ENCODE measurements at places on chromosomes 11 and 22.

DNA sequence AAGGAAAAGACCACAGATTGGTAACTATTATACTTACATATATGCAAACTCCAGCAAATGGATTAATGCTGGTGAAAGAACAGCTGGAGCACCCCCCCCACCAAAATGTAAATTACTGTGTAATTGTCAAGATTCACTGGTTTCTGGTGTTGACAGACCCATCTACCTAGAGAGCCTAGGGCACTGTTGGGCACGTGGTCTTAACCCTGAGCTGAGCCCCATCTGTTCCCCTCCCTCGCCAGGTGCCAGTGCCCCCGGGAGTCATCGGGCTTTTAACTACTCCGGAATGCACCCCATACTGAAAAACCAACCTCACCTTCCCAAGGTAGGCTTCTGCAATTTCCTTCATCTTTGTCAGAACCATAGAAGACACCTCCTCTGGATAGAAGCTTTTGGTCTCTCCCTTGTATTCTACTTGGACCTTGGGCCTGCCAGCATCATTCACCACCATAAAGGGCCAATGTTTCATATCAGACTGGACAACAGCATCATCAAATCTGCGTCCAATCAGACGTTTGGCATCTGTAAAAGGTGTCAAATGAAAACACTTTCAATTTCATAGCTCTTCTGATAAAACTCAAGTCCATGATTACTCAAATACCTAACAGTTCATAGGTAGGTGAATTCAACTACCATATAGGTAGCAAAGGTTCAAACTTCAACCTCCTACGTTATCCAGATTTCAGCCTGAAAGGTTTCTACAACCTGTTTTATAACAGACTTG is 1.5 kb downstream of the HSPA8 start:
- no peak for DNase-seq

DNA sequence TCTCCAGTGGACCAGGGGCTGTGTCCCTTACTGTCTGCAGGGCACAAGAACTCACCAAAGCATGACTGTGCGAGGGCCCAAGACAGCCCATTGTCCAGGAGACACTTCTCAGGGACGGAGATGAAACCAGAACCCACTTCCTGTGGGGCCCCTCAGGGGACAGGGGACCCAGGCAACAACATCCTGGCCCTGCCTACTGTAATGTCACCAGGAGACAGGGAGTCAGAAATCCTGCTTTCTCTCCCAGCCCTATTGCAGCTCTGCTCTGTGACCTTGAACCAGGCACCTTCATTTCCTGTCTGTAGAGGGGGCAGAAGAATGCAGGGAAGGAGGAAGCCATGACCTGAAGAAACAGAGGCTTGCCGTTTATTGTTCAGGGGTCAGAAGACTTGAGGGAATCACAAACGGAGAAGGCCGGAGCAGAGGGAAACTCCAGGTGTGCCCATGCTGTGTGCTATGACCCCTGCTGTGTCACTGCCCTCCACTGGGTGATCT is 98.0 kb downstream of the NAT10 start:
- DNase-seq, result no peak

DNA sequence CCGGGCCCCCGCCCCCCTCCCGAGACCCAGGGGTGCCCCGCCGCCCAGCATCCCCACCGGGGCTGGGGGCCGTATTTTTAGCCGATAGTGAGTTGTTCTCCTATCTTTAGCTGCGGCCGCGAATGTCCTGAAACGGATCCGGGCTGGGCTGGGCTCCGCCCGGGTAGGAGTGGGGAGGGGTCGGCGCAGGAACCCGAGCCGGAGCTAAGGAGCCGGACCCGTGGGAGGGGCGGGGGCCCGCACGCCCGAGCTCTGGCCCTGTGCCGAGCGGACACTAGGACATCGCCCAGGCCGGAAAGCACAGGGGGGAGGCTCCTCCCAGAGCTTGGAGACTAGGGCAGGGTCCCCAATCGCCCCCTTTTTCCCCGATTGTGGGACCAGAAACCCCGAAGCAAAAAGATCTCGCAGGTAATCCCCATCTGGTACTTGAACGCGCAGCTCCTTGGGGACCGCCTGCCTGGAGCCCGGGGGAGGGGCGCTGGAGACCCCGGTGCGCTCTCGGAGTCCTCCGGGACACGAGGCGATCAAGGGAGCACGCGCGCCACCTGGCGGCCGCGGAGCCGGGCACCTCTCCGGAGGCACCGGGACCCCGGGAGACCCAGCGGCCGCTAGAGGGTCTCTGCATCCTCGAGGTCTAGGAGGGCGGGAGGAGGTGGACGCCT is 669 bp downstream of the CDC42EP2 start:
- DNase-seq, result peak; percentile 62

GRCh38 chr11:10308201-10308954 is 3.5 kb downstream of the ADM start:
- DNase-seq, result no peak

- no peak for DNase-seq
Observed at GRCh38 chr11:19117760-19118097, 761 bp downstream of the ZDHHC13 start.

DNA sequence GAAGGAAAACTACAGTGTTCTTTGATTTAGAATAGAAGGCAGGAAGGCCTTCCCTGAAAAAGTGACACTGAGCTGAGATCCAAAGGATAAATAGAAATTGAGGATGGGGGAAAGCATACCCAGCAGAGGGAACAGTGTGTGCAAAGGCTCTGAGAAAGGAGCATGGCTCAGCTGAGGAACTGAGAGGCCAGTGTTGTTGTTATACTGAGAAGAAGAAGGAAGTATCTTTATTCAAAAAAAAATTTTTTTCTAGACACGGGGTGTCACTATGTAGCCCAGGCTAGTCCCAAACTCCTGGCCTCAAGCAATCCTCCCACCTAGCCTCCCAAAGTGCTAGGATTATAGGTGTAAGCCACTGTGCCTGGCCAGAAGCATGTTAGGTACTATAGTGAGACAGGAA is 3.5 kb upstream of the PIK3C2A start:
- DNase-seq, result no peak

GRCh38 chr11:69121021-69121420 is 34.7 kb upstream of the SMIM38 start:
- no peak for DNase-seq

DNA sequence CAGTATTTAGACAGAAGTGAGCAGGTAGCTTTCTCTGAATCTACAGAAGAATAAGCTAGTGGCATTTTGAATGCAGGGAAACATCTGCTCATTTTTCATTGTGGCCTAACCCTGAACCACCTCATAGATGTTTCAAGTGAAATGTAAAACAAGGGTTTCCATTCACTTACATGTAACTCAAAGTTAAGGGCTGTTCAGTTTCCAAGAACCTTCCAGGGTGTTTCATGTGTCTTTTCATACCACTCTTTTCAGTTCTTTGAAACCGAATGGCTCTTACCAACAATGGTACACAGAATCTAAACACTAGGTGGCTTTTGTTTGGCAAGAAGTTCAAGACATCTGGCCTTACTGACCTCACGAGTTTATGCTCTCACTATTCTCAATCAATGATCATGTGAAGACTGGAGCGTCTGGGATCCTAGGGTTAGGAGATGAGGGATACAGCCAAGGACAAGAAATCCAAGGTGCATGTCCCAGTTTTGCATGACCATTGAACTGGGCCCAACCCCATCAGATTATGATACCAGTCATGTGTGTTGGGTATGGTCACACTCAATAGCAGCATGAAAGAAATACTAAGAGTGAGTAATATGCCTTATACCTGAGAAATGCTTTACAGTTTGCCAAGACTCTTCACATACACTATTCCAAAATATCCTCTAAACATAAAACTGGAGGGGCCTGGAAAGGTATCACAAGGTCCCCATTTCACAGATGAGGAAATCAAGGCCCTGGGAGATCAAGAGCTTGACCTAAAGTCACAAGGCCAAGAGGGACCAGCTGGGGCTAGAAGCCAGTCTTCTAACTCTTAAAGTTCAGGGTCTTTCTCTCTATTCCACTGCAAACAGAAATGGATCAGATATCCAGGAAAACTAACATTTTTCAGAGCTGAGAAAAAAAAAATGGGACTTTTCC is 92.7 kb downstream of the ETS1 start:
- DNase-seq, result peak; percentile 61

- DNase-seq, result peak; percentile 2
Observed at GRCh38 chr11:94583866-94584500, 16.8 kb downstream of the PIWIL4 start.

GRCh38 chr11:16311831-16312230 is 44.5 kb downstream of the SOX6 start:
- no peak for DNase-seq

GRCh38 chr11:77752516-77752915 is 68.0 kb downstream of the RSF1 start:
- DNase-seq, result no peak

DNA sequence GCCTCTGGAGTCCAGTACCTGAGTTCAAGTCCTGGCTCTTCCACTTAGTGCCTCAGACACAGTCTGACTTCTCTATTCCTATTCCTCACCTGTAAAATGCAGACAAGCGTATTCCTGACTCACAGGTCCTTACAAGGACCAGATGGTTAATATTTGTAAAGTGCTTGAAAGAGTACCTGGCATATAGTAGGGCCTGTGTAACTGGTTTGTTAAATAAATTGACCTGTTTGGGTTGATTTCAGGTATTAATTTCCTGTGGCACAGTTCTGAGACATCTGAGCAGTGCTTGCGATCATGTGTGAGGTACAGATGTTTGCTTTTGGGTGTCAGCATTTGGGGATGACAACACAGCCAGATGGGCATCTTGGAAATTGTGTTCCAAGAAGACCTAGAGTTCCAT is 127.5 kb downstream of the APIP start:
- no peak for DNase-seq

Data from CD4-positive, alpha-beta T cell treated with Interleukin-4 for 4 hours (primary cell).